Erythroblast (primary cell): ENCODE measurements at places on chromosomes 5 and 9.

GRCh38 chr5:35145691-35146317 is 84.5 kb downstream of the PRLR start:
- DNase-seq, result no peak

- no peak for DNase-seq
Measured at GRCh38 chr9:112296929-112297328, 36.5 kb downstream of the PTBP3 start.

DNA sequence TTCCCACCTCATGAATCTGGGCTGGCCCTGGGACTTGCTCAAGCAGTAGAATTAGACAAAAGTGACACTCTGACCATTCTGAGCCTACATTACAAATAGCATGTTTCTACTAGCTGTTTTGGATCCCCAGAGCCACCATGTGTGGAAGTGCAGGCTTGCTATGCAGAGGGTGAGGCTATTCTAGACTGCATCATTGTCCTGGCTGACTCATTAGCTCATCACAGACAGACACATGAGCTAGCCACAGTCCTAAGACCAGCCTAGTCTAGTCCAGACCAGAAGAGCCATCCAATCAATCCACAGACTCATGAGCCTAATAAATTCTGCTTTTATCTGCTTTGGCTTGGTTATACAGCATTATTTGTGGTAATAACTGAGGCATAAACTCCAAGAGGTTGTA is 351.9 kb downstream of the PRELID2 start:
- no peak for DNase-seq

DNA sequence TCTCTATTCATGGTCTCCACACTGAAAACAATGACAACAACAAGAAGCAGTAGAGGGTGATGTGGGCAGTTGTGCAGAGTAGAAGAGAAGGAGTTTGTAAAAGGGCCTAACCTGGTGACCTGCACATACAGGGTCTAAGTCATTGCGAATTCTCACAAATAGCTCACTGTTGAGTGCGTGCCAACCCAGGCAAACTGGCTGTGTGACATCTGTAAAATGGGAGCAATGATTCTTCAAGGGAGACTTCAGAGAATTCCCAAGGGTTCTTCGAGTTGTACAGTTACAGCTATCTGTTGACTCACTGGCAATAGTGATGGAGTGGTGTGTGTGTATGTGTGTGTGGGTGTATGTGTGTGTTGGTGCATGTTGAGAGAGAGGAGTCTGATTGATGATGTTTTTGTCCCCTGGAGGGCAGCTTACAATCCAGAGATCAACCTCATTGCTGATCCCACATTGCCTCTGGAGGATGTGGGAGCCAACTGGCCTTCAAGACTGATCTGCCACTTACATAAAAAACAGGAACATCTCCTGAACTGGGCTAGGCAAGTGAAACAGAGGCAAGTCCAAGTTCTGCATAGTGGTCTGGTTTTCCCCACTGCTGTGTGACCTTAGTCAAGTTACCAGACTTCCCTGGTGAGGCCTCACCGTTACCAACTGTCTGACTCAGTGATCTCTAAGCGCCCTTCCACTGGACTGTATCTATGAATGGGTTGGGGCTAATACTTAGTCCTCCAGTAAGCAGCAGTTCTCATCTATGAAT is 3.2 kb downstream of the FAT2 start:
- DNase-seq, result no peak

DNA sequence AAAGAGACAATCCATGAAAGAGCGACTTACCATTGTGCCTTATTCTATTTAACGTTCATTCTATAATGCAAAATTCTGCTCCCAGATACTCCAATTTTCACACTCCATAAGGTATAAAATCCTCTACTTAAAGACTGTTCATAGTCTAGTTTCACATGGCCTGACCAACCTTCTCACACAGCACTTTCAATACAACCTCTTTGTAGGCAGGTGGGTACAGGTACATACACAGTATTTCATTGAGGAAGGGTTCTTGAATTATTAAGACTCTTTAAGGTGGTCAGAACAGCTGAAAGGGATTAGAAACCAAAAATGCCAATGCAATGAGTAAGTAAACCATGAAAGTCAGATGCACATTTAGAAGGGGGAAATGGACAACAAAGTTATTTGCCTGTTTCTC is 352.0 kb downstream of the PARP8 start:
- DNase-seq, result no peak
